ENCODE measurements at places on chromosomes 4 and X.

DNA sequence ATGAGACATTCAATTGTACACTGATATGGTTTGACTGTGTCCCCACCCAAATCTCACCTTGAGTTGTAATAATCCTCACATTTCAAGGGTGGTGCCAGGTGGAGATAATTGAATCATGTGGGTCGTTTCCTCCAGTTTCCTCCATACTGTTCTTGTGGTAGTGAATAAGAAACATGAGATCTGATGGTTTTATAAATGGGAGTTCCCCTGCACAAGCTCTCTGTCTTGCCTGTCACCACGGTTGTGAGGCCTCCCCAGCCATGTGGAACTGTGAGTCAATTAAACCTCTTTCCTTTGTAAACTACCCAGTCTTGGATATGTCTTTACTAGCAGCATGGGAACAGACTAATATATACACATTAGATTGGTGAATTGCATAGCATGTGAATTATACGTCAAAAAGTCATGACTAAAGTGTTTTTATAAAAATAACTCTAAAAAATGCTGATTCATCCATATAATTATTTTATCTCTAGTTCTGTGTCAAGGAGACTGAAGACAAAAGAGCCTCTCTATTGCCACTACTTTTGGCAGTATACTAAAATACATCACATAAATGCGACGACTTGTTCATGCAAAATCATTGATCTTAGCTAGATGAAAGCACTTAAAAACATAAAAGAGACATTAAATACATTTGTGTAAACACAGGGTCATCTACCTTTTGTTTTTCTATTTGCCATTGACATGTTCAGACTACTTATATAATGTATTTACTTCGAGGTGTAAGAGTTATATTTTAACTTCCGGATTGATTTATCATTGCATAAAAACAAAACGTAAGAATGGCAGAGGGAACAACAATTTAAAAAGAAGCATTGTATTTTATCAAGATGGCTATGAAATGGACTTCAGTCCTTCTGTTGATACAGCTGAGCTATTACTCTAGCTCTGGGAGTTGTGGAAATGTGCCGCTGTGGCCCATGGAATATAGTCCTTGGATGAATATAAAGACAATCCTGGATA lies 50.1 kb downstream of the YTHDC1 start:
- peak; percentile 37 for DNase-seq

DNA sequence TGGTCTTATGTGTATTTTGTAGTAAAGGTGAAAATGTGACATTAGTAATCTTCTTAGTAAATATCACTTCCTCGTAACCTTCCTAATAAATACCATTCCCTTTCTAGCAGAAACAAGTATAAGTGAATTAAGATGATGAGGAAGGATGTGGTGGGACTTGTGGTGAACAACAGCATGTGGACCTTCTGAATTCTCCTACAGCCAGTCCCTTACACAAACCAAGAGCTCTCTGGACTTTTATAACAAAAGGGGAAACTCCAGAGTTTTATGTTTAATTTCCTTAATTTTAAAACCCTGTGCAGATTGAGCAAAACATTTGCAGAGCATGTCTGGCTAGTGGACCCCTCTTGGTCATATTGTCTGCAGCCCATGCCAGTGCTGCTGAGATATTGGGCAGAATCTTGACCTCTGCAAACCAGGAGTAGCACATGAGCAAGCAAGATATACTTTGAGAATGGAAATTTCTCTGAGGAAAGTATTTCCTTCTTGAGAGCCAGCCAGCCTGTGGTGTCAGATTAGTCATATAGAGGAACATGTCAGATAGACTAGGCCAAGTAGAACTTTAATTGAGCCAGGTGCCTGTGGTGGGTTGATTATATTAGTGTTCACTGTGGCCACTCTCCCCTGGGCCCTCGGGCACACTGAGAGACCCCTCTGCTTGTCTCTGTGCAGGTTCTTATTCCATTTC lies 328.2 kb downstream of the DKK2 start:
- DNase-seq, result no peak

GRCh38 chrX:69065451-69065850 lies 99.8 kb downstream of the PJA1 start:
- no peak for DNase-seq

GRCh38 chr4:173547889-173548288 lies 17.9 kb upstream of the HAND2 start:
- DNase-seq, result no peak

- DNase-seq, result no peak
Observed at GRCh38 chr4:123359449-123360315, 36.9 kb upstream of the SPRY1 start.

DNA sequence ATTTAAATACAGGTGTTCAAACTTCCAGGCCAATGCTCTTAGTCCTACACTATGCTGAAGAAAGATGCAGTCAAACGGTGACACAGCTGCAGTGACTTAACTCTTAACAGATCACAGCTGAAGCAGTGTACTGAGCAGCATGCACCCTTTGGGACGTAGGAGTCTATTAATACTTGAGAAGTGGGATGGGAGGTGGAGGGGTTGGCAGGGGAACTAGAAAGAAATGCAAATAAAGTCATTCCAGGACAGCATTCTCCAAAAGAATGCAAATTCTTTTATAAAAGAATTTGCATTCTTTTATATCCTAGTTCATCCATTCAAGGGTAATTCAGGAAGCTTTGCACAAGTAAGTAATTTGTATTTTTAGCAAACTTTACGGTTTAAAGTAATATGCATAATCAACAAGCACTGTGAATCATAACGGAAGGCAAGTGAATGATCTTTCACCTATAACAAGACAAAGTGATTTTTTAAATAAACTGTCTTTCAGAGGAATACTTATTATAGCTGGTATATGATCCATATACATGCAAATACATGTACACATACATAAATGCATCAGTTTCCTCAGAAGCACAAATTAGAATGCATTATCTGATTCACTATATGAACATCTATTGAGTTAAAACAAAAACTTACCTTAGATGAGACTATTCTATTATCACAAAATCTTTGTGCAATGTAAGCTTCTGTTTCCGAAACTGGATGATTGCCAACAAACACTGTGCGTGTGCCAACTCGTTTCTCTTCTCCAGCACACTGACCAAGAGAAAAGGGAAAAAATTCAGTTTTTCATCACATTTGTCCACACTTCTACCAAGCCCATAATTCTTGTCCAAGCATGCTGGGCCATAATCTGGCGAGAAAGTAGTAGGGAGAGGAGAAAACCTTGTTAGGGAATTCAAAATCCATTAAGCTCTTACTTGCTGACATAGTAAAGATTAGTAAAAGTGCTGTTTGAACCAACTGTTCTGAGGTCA lies 106.5 kb downstream of the ATP11C start:
- DNase-seq, result no peak

DNA sequence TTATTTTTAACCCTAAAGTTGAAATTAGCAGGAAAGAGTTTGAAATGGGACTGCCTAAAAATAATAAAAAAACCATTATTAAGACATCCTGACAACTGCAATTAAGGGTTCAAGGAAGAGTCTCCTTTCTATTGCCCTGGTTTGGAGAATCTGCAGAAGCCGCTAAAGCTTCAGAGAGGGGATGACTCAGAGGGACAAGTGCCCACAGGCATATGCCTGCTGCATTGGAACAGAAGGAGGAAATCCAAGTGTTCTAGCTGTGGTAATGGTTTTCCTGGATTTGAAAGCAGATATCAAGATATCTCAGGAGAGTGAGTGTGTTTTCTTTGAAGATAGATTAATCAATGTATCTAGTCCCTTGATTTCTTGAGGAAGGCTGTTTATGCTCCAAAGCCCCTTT lies 235.1 kb upstream of the TAPT1 start:
- DNase-seq, result no peak

- DNase-seq, result no peak
Observed at GRCh38 chrX:18668071-18668835, 3.7 kb downstream of the RS1 start.

GRCh38 chrX:126170720-126171119 lies 4.6 kb upstream of the DCAF12L2 start:
- DNase-seq, result no peak

DNA sequence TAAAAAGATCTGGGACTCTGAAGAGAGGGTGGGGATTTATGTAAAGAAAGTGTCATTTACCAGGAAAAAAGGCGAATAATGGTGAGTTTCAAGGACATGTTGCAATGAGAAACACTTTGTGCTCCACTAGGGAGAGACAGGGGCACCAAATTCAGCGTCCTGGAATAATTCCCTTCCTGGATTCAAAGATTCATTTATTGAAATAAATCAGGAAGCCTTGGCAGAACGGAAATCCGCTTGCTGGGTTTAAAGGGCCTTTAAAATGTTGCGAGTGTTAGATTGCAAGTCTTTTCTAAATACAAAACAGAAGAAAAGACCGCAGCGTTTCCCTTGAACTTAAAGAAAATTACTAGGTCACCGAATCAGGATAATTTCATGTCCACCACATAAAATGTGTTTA lies 3.8 kb upstream of the ZIC3 start:
- no peak for DNase-seq

DNA sequence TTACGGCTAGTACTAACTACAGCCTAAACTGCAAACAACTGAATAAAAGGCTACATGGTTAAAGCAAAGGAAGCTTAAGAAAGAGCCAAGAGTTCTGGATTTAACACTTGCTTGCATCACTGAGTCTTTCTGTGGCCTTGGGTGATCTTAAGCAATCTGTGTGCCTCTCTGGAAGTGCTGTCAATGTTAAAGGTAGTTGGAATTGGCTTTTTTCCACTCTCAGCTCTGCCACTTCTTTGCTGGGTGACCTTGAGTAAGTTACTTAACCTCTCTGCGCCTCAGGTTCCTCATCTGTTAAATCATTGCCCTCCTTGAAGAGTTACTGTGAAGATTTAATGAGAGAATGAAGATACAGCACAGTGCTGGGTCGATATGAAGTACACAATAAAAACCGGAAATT lies 15.7 kb downstream of the SLC2A9 start:
- no peak for DNase-seq

- no peak for DNase-seq
Observed at GRCh38 chrX:131955099-131955777, 67.9 kb upstream of the STK26 start.

DNA sequence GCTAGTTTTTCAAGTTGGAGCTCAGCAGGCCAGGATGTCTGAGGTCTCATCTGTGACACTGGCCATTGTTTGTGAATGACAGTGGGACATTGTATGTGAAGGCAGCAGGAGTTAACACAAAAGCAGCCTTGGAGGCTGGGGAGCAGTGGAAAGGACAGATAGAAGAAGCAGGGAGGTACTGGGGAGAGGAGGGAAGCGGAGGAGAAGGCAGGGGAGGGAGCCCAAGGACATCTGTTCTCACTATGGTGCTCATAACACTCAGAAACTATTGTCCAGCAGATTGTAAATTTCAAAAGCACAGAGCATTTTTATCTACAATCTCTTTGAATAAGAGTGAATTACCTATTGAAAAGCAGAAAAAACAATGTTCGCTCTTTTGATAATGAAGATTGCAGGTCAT lies 253.6 kb upstream of the DIPK2B start:
- no peak for DNase-seq

DNA sequence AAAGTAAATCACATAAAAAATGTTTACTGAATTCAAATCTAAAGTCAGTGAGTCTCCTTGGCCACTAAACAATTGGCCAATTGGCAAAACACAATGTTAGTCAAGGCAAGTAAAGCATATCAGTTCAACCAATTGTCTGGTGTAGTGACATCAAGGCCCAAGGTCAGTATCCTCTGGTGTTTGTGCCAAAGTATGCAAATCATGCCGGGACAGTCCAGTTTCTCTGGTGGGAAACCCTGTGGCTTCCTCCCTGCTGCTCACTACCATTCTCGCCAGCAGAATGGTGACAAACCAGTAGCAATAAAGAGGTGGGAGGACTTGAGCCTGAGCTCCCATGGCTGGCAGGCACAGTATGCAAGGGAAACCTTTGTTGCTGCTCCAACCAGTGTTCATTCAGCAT lies 314.9 kb upstream of the FGF13 start:
- no peak for DNase-seq

GRCh38 chr4:13527981-13528820 lies 16.1 kb downstream of the NKX3-2 start:
- peak; percentile 57 for DNase-seq

GRCh38 chrX:63746715-63747114 lies 38.3 kb downstream of the ARHGEF9 start:
- no peak for DNase-seq

- DNase-seq, result no peak
Observed at GRCh38 chr4:41939016-41939626, 3.9 kb downstream of the TMEM33 start.

DNA sequence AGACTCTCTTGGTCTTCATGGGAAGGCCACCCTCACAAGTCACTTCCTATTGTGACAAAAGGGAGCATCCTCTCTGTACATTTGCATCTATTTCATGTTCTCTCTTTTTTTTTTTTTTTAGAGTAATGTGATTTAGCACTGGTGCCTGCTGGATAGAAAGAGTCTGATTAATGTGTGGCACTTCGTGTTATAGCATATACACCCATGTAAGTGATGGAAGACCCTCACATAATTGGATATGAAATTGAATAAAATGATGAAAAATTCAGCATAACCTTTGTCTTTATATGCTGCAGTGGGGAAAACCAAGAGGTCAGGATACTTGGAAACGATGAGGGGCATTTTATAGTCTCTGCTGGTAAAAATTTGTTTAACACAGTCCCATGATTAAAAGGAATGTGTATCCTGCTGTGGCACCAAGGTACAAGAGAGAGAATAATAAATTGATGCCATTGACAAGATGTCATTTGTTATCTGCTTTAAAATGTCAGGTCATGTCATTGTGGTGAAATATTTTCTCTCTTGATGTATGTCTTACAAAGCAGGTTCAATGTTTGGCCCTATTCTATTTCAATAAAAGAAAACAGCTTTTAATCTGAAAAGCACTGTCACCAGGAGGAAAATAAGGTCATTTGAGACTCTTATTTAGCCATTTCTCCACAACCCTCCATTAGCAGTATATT lies 1115.4 kb downstream of the STPG2 start:
- no peak for DNase-seq

DNA sequence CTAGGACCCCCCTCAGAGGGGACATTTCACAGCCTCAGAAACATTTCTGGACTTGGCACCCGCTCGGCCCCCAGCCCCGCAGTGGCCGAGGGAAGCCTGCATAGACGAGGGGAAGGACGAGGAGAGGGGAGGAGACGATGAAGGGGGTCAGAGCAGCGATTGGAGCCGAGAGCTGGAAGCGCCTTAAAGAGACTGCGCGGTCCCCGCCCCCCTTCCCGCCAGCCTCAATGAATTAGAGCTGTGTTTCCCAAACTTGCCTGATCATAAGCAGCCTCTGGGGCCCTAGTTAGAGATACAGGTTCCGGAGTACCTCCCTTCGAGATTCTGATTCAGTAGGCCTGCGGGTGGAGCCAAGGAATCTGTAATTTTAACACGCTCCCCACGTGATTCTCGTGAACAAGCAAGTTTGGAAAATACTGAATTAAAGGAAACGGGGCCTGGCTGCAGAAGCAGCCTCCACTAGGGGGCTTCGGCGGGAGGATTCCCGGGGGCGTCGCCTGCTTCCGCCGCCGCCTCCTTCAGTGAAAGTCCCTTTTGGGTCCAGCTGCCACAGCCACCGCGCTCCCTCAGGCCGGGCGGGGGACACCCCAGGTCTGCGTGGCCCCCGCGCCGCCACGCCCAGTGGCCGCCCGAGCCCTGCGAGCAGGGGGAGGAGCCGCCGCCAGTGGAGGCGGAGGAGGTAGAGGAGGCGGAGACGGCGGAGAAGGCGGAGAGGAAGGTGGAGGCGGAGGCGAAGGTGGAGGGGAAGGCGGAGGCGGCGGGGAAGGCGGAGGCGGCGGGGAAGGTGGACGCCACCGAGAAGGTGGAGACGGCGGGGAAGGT lies at the start of gene USP27X:
Gene USP27X, plus strand, starts transcription at position 651 of the 822 bp plus-strand sequence. CDS start 824 bp downstream, outside the sequence.
- peak; percentile 77 for DNase-seq

- DNase-seq, result no peak
Observed at GRCh38 chrX:150460063-150460462, 96.9 kb downstream of the MAMLD1 start.

- no peak for DNase-seq
Observed at GRCh38 chr4:176850436-176850835, 57.7 kb upstream of the VEGFC start.

- DNase-seq, result no peak
Observed at GRCh38 chr4:135290136-135290535, 1088.5 kb upstream of the PABPC4L start.

Data from activated naive CD4-positive, alpha-beta T cell treated with anti-CD3 and anti-CD28 coated beads for 36 hours (primary cell).